ENCODE measurements at places on chromosomes 1 and 21. TPM values are rescaled to one million over a fixed set of nuclear protein-coding genes. Genes with fewer than 3 reads are reported as not detected.

SFN gene
- total RNA-seq = 0.18 TPM

RAB7B gene
- 9.1 TPM for total RNA-seq

GJB3 gene
- not detected for total RNA-seq

ISG20L2 gene
- total RNA-seq = 17.0 TPM

TRPM2 gene
- not detected for total RNA-seq

LCE3D gene
- not detected for total RNA-seq

C8B gene
- total RNA-seq = not detected

RBBP5 gene
- total RNA-seq = 37.5 TPM

KIF17 gene
- total RNA-seq = 4.5 TPM

S100A7 gene
- total RNA-seq = not detected

SYCP1 gene
- not detected for total RNA-seq

XKR8 gene
- total RNA-seq = 1.1 TPM
